Prostate gland (tissue), 2 donors: ENCODE measurements at places on chromosomes 5 and 9.
A peak's percentile ranks its signal among the peaks of the same experiment; 100 is the strongest.

- no peak for DNase-seq
Observed at GRCh38 chr9:5430912-5431311, 6.8 kb downstream of the PLGRKT start.

GRCh38 chr5:94969174-94969573, 315.7 kb downstream of the MCTP1 start:
- no peak for DNase-seq

- no peak for DNase-seq
Observed at GRCh38 chr9:87436716-87437115, 61.0 kb upstream of the DAPK1 start.

GRCh38 chr5:140038373-140038957, 4.6 kb downstream of the NRG2 start:
- DNase-seq, result no peak

DNA sequence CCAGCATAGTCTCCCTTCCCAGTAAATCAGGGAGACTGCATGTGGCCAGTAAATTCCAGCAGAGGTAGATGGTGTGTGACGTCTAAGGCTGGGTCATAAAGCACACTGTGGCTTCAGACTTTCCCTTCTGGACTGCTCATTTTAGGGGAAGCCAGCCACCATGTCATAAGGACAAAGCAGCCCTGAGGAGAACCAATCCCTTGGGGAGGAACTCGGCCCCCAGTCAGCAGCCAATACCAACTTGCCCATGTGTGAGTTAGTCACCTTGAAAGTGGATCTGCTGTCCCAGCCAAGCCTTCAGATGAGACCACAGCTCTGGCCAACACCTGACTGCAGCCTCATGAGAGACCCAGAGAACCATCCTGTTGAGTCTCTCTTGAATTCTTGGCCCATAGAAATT, 14.7 kb upstream of the NINJ1 start:
- DNase-seq, result no peak

GRCh38 chr5:178338126-178338749, 105.6 kb upstream of the PHYKPL start:
- DNase-seq, result no peak

- no peak for DNase-seq
Observed at GRCh38 chr9:26812217-26812616, 80.4 kb downstream of the CAAP1 start.

DNA sequence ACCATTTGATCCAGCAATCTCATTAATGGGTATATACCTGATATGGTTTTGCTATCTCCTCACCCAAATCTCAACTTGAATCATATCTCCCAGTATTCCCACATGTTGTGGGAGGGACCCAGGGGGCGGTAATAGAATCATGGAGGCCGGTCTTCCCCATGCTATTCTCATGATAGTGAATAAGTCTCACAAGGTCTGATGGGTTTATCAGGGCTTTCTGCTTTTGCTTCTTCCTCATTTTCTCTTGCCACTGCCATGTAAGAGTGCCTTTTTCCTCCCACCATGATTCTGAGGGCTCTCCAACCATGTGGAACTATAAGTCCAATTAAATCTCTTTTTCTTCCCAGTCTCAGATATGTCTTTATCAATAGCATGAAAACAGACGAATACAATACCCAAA, 74.5 kb upstream of the APC start:
- DNase-seq, result no peak

DNA sequence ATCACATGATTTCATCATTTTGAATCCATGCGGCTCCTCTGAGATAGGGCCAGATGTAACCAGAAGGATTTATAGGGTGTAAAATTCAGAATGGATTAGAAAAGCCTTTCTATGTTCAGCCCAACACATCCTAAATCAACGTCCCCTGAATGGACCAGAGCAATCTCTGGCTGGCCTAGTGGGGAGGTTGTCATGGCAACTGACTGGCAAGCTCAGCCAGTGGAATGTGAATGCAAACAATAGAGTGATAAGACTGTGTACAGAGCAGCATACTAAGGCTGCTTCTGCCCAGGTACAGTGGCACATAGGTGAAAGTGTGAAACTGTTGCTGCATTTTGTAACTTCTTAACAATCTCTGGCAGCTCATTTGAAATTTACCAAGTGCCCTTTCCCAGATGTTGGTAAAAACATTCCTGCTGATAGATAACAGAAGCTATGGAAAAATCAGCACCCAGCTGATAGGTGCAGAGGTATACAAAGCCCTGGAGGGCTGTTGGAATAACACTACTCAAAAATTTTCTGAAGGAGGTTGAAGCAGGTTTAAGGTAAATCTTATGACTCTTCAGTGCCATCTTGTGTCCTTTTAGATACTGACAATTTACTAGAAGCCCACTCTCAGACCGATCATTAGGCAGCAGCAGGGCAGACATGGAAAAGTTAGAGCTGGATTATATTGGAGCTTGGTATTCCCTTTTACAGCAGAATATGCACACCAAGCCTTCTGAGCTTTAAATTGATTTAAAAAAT, 267.2 kb downstream of the RAB3C start:
- DNase-seq, result peak; percentile 16

DNA sequence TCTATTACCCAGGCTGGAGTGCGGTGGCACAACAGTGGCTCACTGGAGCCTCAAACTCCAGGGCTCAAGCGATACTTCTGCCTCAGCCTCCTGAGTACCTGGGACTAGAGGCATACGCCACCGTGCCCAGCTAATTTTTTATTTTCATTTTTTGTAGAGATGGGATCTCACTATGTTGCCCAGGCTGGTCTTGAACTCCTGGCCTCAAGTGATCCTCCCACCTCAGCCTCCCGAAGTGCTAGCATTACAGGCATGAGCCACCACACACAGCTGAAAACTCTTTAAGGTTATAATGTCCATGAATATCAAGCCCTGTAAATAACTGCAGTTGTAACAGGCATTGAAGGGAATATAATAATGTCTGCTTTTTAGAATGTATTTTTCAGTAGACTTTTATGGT, 271.2 kb downstream of the AOPEP start:
- no peak for DNase-seq

- DNase-seq, result no peak
Observed at GRCh38 chr5:118060833-118061232, 927.5 kb downstream of the DTWD2 start.
